ENCODE measurements at places on chromosomes 3 and 15. TPM values are rescaled to one million over a fixed set of nuclear protein-coding genes. Genes with fewer than 3 reads are reported as not detected.

The WDR73 gene
- total RNA-seq: 29.9 TPM

The NEK10 gene
- total RNA-seq: 9.4 TPM

The ZDHHC23 gene
- 9.7 TPM for total RNA-seq

The NR2F2 gene
- 50.6 TPM for total RNA-seq

The DZIP3 gene
- 13.5 TPM for total RNA-seq

- peaks cover 72% of the 10 kb centered on the region for H3K36me3 ChIP-seq
- DNase-seq: no peak
- H3K4me1 ChIP-seq: peaks cover 8% of the 10 kb centered on the region
These were observed 96.5 kb downstream of the FLNB start for GRCh38 chr3:58104712-58105111.

DNA sequence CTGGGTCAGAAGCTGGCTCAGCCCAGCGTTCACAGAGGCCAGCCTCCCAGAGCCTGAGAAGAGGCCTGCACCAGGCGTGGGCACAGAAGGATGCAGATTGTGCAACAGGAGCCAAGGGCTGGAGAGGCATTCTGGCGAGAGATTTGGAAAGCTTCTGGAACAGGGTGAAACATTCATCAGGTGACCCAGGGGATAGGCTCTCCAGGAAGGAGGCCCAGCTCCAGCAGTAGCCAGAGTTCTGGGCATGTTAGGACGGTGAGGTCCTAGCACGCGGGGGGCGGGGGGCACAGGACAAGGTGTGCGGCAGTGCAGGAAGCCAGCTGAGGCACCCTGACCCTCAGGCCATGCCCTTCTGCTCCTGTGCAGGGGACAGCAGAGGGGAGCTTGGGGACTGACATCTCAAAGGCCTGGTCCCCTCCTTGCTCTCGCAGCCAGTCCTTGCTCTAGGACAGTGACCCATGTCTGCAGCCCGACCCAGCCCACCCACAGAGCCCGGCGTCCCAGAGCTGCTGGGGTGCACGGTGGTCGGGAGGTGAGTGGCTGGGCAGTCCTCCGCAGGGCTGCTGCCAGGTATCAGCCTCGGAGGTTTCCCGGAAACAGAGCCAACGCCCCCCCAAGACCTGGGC, 111.7 kb upstream of the KLF13 start:
- no peaks in the 10 kb centered on the region for H3K36me3 ChIP-seq
- H3K4me3 ChIP-seq: peak overlapping the region; percentile 68

DNA sequence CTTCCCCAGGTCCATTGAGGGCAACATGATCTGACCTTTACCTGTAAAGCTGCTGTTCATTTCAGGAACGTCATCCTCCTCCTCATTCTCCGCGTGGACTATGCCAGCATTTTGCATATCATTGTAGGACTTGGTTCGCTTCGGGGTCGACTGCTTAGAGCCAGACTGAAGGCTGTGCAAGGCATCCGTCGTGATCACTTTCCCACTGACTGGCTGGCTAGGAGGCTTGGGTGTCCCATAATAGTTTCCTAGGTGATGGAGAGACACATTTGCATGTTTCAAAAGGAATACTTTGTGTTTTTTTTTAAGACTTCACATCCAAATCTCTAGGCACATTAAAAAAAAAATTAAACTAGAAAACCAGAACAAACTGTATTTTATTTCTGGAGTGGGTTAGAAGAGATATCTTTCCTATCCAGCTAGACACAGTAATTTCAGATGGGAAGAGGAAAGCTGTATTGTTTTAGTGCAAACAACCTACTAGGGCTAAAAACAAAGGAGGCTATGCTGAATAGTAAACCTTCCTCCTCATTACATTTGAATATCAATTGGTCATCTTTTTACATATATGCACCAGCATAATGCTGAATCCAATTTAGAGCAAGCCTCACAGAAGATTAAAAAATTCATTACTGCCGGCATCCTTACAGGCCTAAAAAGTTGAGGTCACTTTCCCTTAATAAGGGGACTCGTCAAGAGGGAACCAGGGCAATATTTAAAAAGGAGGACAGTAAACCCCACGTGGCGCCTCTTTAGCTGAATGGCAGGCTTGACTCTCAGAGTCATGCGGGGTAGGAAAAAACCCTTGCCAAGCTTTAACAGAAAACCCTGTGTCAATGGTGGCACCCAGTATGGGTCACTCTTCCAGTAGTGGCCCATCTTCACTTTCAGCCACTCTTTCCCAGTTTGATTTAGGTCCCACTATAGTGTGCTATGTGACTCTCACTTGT, 559.9 kb downstream of the MAGI1 start:
- H3K36me3 ChIP-seq: no peaks in the 10 kb centered on the region
- H3K27ac ChIP-seq: no peak overlapping the region

- no peaks in the 10 kb centered on the region for H3K27me3 ChIP-seq
- no peak for DNase-seq
- no peak overlapping the region for H3K4me3 ChIP-seq
- no peak overlapping the region for H3K27ac ChIP-seq
These were observed 84.6 kb downstream of the DGKG start for GRCh38 chr3:186277268-186277909.

DNA sequence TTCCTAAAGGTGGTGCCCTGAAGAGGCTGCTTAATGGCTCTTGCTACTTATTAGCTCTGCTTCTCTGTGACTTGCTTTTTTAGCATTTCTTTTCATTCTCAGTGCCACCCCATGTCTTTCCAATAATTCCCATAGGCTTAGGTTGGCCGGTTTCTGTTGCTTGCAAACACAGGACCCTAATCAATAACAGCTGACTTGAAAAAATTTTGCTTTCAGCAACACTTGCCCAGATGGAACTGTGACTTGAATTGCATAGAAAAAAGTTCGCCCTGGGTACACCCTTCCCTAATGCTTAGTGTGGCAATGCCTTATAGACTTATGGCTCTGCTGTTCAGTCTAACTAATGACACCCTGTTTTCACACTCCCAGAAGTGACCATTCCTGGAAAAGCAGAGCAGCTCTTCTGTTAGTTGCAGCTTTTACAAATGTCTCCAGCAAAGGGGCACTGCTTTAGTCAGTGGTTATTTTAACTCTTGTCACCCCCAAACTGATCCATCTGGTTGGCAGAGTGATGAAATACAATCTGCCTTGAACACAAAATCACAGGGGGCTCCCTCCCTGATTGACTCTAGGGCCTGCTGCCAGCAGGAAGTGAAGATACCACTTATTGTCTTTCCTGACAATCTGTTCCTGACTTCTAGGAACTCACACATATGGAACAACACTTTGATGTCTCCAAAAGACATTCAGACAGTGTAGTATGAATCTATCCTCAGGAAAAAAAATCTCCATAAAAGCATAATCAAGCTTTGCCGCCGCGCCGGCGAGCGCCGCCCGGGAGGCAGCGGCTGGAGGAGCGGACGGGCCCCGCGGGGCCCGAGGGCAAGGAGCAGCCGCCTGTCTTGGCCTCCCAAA, 9.7 kb upstream of the SLMAP start:
- no peak overlapping the region for H3K27ac ChIP-seq
- H3K27me3 ChIP-seq: no peaks in the 10 kb centered on the region
- DNase-seq: no peak
- H3K36me3 ChIP-seq: no peaks in the 10 kb centered on the region

- no peaks in the 10 kb centered on the region for H3K27me3 ChIP-seq
- H3K4me3 ChIP-seq: no peak overlapping the region
- no peak overlapping the region for H3K27ac ChIP-seq
- DNase-seq: no peak
- no peaks in the 10 kb centered on the region for H3K36me3 ChIP-seq
- H3K4me1 ChIP-seq: no peaks in the 10 kb centered on the region
These were observed 43.8 kb upstream of the FGD5 start for GRCh38 chr3:14775011-14775410.

GRCh38 chr15:62752657-62753517, 289.7 kb upstream of the TPM1 start:
- no peaks in the 10 kb centered on the region for H3K36me3 ChIP-seq
- H3K4me1 ChIP-seq: no peaks in the 10 kb centered on the region
- DNase-seq: no peak
- no peak overlapping the region for H3K27ac ChIP-seq

DNA sequence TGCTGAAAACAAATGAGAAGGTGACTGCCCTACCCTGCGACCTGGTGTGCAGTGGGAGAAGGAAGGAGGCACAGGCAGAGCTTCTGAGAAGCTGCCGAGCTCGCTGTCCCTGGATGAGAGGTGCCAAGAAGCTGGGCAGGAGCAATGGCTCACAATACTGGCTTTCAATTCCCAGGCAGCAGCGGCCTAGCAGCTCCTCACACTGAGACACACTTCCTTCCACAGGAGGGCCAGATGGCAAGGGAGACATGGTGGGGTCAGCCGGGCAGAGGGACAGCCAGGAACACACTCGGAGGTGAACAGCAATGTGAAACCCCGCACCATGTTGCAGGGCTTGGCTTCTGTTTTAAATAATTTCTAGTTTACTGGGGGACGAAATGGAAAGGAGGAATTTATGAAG, 314.6 kb downstream of the EPHB1 start:
- no peak for DNase-seq
- no peak overlapping the region for H3K27ac ChIP-seq
- no peaks in the 10 kb centered on the region for H3K4me1 ChIP-seq
- no peaks in the 10 kb centered on the region for H3K36me3 ChIP-seq
